Purkinje cell (primary cell): ENCODE measurements at places on chromosomes 2 and 18. TPM values are rescaled to one million over a fixed set of nuclear protein-coding genes. Genes with fewer than 3 reads are reported as not detected.

RTTN gene
- polyA plus RNA-seq: 2.4 and 5.6 TPM in 2 replicates

EVX2 gene
- polyA plus RNA-seq: not detected in 2 replicates

HOXD11 gene
- not detected in 2 replicates for polyA plus RNA-seq

LRRTM1 gene
- polyA plus RNA-seq: 1.2 and 1.5 TPM in 2 replicates

TEX44 gene
- polyA plus RNA-seq: not detected in 2 replicates

GREB1 gene
- polyA plus RNA-seq: 0.32 and 1.4 TPM in 2 replicates

RNF152 gene
- polyA plus RNA-seq: 2.7 and 3.5 TPM in 2 replicates
